ENCODE measurements at places on chromosomes 11 and 22. TPM values are rescaled to one million over a fixed set of nuclear protein-coding genes. Genes with fewer than 3 reads are reported as not detected.

Gene MRGPRX4
- total RNA-seq = 0.57 TPM

Gene SWAP70
- total RNA-seq = 146 TPM

Gene SEZ6L
- not detected for total RNA-seq

Gene MYOD1
- not detected for total RNA-seq

Gene C1QTNF4
- total RNA-seq = 0.16 TPM

Gene EML3
- 35.7 TPM for total RNA-seq

Gene SAA2
- total RNA-seq = not detected

Gene PDGFB
- total RNA-seq = 108 TPM

Gene MS4A7
- not detected for total RNA-seq

Gene TRIM6
- total RNA-seq = 1.3 TPM

Gene CLDN5
- 926 TPM for total RNA-seq

Gene FOSL1
- 4.4 TPM for total RNA-seq

Gene SLC17A6
- not detected for total RNA-seq

Gene DERL3
- 0.49 TPM for total RNA-seq

Gene FOLH1
- total RNA-seq = 0.16 TPM

Gene OR10A2
- not detected for total RNA-seq

Gene SFI1
- 16.2 TPM for total RNA-seq

Gene LRRN4CL
- total RNA-seq = under 0.01 TPM

Gene JHY
- 0.81 TPM for total RNA-seq

Gene PRG3
- not detected for total RNA-seq

Gene IGLL1
- total RNA-seq = not detected

Gene KIRREL3
- not detected for total RNA-seq

Gene EPS8L2
- 5.0 TPM for total RNA-seq

Gene PIH1D2
- total RNA-seq = 0.97 TPM

Gene GLB1L3
- total RNA-seq = not detected

Gene UPK3A
- not detected for total RNA-seq

Gene MADD
- total RNA-seq = 15.5 TPM

Gene OR10AG1
- not detected for total RNA-seq

Gene ROBO4
- total RNA-seq = 204 TPM

Gene FUT4
- total RNA-seq = 6.1 TPM

Gene GRK2
- total RNA-seq = 46.2 TPM

Gene OR56A1
- total RNA-seq = not detected

Gene KCNK4
- total RNA-seq = not detected

Gene PHOX2A
- total RNA-seq = not detected

Gene SEC14L2
- 9.6 TPM for total RNA-seq

Gene CRYBB2
- not detected for total RNA-seq

Gene TSKU
- total RNA-seq = 3.9 TPM

Gene KDM4E
- not detected for total RNA-seq

Gene SMIM35
- total RNA-seq = not detected

Gene DLG2
- total RNA-seq = 0.49 TPM

Gene KIAA1671
- total RNA-seq = 35.9 TPM

Gene GUCY1A2
- 0.13 TPM for total RNA-seq

Gene MIAT
- 0.16 TPM for total RNA-seq

Gene MMP8
- total RNA-seq = not detected

Gene POLD3
- 11.8 TPM for total RNA-seq
